ENCODE measurements at places on chromosomes 3 and 15.

DNA sequence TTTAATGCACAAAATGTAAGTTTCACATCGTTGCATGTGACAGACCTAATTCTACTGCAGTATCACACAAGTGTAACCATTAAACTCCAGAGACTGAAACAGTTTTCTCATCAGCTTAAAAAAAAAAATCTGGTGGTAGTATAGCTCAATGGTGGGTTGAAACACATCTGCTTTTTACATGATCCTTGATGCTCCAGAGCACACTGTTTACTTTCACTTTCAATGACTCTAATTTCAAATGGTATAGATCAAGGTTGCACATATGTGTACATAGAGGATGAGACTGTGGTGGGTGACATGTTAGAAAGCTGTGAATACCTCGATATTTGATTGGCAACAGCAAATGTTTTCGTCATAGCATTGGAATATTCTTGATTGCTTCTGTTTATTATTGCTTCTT lies 22.4 kb downstream of the MCTP2 start:
- DNase-seq = no peak

- DNase-seq = no peak
Observed at GRCh38 chr3:182470187-182470586, 323.1 kb upstream of the ATP11B start.

DNA sequence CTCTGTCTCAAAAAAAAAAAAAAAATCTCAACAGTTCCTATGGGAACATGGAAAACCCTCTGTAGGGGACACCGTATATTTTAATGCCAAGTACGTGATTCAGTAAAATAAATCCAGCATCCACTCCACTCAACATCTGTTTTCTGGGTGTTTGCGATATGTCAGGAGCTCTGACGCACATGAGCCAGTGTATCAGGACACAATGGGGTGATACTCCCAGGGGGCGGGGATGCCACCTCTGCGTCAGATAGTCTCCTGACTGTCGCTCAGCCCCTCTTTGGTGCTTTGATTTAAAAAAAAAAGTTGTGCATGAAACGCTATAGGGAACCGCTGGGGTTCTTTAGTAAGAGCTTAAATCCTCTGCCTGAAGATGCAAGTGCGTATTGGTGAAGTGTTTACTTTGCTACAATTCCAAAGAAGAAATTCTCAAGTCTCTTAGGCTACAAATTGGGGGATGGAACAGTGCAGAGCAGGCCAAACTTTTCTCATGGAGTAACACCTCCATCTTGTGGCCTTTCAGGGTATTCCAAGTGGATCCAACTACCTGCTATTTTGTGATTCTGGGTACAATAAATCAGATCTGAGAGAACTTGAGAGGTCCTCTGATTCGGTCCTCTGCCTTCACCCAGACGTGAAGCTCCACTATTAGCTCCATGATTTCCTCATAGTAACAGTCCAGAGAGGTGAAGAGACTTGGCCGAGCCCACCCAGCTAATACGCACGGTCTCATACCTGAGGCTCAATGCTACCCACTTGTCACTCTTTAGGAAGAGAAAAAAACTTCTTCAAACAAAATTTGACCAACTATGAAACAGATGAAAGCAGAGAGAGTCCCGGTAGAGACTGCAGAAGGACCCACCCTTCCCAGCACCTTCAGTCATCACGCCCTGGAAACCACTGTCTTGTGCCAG lies 9.3 kb upstream of the NR2E3 start:
- DNase-seq = no peak

DNA sequence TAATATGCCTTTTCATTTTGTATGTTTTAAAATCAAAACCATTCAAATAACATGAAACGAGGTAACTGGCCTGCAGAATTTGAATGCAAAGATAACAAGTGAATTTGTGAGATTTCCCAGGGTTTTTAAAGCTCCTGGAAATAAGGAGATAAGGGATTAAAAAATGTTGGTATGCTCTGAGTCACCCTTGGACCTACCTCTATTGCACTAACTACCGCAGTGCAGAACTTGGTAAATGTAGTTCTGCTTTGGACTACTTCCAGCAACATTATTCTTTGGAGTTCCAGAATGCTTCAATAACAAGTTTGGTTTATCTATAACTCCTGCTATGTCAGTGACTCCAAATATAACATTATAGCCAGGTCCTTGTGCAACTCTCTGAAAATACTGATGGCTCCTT lies 201.7 kb downstream of the GAP43 start:
- DNase-seq = no peak

DNA sequence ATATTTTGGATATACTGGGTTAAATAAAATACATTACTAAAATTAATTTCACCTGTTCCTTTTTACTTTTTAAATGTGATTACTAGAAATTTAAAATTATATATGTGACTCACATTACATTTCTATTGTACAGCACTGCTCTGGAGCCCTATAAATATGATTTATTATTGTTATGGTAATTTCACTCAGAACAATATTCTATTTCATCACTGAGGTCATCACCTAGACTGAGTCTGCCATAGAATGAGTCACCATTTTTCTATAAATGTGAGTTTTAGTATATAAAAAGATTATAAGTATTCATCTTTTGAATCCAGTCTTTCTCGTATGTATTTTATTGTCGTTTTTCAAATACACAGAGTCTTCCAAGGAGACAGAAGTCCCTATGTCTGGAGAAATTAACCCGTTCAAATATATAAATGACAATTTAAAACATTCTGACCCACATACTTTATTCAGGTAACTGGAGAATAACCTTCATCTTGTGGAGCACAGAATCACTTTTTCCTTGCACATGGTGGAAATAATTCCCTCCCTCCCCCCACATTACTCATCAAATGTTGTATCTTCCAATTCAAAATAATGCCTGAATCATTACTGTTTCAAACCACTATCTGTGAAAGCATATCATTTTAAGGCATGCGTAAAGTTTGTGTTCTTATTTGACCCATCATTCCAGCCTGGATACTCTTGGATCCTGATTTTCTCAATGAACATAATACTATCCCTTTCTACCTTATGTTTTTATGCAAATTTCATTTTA lies 30.0 kb downstream of the CHST14 start:
- DNase-seq = no peak

GRCh38 chr3:188976407-188976806 lies 195.4 kb upstream of the TPRG1 start:
- no peak for DNase-seq

- DNase-seq = no peak
Observed at GRCh38 chr15:68674975-68675374, 96.2 kb downstream of the CORO2B start.

DNA sequence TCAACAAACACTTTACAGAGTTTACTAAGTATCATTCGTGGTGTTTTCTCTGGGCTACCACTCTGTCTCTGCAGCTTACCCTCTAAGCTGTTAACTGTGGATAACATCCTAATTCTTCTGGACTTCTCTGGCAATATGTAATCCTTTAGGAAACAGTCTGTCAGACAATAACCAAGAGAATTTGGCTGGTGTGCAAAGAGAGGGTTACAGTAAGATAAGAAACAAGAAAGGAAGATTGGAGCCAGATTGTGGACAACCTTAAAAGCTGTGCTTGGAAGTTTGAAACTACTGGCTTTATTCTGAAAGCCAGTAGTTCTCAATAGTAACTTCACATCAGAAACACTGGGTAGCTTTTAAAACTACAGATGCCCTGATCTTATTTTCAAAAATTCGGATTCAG lies 778 bp downstream of the ARL6 start:
- no peak for DNase-seq

- DNase-seq = no peak
Observed at GRCh38 chr3:65867463-65868210, 171.1 kb downstream of the MAGI1 start.

DNA sequence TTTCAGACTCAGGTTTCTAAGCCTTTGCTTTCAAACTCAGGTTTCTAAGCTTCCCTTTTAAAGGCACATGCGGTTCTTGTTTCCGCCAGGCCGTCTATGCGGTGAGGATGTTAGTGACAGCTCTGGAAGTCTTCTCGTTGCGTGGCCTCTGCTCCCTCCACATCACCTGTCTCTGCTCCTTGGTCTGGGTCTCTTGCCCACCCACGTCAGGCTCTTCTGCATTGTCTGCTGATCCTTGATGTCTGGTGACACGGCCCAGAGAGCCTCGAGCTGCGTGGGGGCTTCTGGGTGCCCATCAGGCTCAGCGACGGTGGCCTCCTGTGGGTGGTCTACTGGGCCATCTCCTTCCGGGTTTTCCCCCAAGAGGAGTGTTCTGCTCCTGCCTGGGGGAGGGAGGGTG lies 30.5 kb downstream of the KLF13 start:
- DNase-seq = no peak

GRCh38 chr15:87874896-87875711 lies 381.4 kb downstream of the NTRK3 start:
- DNase-seq = no peak

DNA sequence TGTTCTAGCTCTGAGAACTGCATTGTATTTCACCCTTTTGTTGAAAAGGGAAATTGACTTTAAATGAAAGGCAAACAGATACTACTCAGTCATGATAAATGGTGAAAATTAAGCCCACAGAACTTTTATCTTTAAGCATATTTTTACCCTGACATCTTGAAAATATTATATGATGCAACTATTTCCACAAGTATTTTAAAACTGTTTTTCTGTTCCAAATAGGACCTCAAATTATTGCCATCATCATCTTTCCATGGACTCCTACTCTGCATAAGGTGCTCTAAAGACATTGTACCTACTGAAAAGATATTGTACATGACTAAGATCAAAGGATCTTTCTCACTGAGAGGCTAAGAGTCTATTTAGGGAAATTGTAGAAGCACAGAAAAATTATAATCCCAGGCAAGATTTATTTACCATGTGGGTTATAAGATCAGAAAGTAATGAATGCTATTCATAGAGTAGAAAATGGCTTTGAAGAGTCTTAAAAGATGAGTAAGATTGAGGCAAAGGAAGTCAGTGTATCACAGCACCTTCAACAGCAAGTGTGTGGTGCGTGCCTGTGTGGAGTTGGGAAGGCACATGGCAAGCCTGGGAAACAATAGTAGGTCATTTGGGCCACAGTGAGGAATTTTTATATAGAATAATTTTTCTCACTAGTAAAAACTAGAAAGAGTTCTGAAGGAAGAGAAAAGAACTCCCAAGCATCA lies 68.8 kb downstream of the VGLL3 start:
- no peak for DNase-seq

DNA sequence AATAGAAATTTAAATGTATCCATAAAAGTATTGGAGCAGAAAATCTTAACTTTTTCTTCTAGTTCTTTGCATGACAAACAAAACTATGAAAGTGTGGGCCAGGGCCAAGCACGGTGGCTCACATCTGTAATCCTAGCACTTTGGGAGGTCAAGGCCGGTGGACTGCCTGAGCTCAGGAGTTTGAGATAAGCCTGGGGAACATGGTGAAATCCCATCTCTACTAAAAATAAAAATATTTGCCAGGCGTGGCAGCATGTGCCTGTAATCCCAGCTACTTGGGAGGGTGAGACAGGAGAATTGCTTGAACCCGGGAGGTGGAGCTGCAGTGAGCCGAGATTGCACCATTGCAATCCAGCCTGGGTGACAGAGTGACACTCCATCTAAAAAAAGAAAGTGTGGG lies 93.0 kb upstream of the ASB14 start:
- no peak for DNase-seq

GRCh38 chr3:188664795-188665194 lies 507.0 kb upstream of the TPRG1 start:
- DNase-seq = no peak

DNA sequence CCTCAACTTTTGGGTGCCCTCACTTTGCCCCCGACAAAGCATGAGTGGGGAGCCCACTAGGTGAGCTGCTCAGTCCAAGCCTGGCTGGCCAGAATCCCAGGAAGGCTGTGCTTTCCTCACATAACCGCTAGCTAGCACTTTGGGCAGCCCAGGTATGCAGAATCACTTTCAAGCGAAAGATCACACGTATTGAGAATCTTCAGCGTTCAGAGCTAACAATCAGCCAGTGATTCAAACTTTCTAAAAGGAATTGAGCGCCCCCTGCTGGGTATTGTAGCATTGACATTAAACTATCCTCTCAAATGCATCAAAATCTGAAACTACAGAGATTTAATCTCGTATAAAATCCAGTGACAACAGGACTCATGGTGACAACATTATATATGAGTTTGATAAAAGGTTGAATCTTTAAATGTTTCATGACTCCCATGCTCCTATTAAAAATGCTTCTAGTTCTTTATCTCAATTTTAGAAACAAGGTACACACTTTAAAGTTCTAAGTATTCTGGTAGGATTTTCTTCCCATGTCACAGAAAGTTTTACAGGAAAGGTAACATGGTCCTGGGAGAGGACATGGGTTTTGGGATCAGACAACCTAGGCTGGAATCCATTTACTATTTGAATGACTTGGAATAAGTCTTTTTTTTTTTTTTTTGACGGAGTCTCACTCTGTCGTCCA lies 11.8 kb downstream of the ANAPC13 start:
- DNase-seq = peak; percentile 77

DNA sequence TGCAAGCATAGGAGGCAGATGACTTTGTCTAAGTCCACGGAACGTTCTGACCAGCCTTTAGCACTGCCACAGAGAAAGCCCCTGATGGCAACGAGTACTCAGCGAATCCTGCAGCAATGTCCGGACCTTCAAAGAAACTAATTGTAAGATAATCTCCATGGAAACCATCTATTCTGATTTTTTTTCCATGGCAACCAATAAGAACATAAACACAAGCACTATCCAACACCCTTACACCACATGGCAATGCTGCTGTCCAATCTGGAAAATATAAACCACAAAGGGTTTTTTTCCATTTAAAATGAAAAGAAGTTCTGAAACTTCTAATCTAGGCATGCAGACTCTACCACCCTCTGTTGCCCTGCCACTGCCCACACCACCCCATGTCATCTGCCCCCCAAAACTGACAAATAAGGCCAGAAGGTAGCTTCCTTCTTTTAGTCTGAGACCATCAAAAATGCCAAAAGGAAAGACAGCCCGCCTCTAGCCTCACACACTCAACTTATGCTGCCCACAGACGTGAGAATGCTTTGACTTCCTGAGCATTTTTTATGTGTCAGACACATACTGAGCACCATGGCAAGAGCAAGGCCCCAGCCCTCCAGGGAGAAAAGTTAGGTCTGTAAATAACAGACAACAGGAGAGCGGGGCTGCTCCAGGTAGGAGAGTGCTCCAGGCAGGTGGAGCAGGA lies 44.5 kb downstream of the POC1A start:
- DNase-seq = no peak

Measured in activated CD8-positive, alpha-beta memory T cell treated with anti-CD3 and anti-CD28 coated beads, Interleukin-2, amount 50 U/mL, for 4 hours (primary cell).